Activated gamma-delta T cell treated with Interleukin-2 at 50 U/mL for 16 hours (primary cell): ENCODE measurements at places on chromosomes 6 and 20.

DNA sequence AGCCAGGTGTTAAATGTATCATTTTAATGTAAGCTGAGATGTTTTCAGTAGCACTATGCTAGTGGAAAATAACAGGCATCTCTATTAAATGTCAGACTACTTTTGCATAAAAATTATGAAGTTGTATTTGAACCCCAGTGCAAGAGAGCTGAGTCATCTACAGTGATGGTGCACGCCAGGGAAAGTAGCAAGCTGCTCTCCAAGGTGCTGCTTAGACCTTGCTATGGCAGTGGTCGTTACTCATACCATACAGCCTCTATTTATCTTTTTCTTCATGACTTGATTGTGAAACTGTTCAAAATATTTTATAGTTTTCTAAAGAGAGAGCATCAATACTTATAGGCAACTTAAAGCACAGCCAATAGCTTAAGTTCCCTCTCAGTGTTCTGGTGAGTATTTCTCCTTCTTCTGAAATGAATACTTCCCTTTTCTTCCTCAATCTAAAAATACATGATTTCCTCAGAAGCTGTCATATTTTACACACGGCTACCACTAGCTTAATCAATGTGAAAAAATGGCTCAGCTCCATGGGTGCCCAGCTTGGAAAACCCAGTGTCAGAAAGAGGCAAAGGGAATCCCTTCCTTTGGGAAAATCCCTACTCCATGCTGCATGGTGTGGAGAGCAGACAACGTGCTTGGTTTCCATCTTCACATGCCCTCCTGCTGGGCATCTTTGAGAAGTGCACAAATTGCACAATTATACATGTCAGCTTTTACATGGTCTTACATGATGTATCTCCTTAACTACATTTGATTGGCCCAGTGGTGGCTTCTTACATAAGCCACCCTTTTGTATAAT, 105.6 kb downstream of the ELOVL4 start:
- no peak for DNase-seq

GRCh38 chr6:89661559-89661958, 23.0 kb upstream of the LYRM2 start:
- no peak for DNase-seq

DNA sequence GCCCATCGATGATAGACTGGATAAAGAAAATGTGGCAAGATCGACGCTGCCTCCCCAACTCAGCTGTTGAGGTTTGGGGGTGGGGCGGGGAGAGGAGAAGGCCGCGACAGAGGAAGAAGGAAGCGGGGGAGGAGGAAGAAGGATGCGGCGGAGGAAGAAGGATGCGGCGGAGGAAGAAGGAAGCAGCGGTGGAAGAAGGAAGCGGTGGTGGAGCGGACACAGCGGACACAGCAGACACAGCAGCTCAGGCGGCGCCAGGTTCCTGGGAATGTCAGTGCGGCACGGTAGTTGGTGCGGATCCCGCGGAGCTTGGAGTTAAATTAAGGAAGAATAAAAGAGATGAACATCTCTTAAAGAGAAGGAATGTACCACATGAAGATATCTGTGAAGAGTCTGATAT, 163.9 kb upstream of the NT5E start:
- DNase-seq: no peak

GRCh38 chr6:158439255-158439654, 120.6 kb upstream of the TMEM181 start:
- DNase-seq: no peak

DNA sequence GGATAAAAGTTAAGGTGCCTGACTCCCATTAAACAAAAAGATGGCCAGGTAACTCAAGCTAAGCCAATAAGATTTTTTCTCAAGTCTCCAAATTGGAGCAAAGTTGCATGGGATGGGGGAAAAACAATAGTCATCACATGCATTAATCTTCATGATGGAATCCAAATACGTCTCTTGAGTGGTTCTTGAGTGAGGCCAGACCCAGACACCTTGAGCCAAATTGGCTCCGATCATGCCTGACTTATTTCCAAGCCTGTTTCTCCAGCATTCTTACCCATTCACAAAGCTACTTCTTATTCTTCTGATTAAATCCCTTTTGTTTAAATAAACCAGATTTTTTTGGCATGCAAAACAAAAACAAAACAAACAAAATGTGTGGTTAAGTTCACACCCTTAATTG, 420.3 kb upstream of the NRSN1 start:
- no peak for DNase-seq

DNA sequence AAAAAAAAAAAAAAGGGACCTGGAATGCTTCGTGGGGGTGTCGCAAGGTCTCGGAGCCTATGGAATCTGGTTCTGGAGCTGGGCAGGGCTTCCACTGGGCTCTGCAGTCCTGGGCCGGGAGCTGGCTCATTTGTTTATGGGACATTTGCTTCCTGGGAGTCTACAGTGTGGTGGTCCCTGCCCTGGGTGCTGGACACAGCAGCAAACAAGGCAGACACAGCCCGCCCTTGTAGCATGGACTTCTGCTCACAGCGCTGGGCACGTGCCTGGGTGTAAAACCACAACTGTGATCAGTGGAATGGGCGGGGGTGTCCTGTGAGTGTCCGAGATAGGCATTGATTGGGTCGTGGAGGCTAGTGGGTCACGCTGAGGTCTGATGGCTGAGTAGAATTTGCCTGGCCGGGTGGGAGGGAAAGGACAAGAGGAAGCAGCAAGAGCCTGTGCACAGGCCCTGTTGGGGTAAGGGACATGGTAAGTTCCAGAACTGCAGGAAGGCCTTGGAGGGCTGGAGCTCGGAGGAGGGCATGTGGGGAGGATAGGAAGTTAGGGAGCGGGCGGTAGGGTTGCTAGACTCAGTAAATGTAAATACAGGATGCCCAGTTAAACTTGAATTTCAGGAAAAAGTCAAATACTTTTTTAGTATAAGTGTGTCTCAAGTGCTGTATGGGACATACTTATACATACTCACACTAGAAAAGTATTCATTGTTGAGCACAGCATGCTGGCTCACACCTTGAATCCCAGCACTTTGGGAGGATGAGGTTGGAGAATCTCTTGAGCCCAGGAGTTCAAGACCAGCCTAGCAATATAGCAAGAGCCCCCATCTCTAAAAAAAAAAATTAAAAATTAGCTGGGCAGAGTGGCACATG, 61.3 kb upstream of the PMEPA1 start:
- DNase-seq: no peak

DNA sequence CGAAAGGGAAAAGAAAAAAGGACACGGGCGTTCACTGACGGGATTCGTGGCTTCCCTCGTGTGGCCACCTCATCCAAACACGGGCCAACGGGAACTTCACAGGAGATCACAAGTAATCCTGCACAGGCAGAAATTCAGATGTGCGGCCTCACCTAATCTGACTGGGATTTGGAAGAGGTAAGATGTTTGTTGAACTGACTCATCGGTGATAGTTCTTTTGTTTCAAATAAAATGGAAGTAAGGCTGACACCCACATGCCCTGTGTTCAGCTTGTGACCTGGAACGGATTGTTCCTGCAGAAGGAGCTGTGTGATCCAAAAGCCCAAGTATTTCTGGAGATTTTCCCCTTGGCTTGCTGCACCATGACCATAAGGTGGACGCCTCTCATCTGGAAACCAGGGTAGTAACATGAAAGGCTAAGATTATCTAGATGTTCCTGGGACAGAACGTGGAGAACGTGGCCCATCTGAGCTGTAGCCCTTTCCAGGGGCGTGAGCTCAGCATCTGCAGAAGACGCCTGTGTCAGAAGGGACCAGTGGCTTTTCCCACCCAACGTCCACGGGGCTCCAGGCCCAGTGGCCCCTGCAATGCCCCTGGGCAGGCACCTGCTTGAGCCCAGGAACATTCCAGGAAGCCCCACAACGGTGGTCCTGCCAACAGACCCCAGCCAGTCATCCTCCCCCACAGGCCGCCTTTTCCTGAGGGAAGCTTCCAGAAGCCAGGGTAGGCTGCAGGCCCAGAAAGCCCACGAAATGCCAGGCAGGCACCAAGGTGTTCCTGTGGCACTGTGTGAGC, 39.7 kb downstream of the DLL1 start:
- no peak for DNase-seq

DNA sequence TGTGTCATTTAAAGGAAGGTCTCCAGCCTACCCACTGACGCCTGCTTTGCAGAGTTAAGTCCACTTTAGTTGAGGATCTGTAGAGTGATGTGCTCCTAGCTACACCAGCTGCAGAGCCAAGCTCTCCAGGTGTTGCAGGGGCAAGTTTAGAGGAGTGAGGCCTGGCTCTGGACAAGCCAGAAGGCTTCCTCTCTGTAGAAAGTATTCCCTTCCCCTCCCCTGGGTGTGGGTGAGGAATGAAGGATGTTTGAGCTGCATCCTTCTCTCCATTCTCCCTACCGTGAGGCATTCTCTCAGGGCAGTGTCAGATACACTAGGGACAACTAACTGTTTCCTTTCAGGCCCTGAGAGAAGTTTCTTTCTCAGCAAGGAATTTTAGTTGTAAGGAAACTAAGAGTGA, 66.5 kb downstream of the ELOVL5 start:
- DNase-seq: no peak

GRCh38 chr6:35396991-35397390, 54.6 kb downstream of the PPARD start:
- no peak for DNase-seq

GRCh38 chr20:8766868-8767390, 302.0 kb upstream of the PLCB4 start:
- DNase-seq: no peak

GRCh38 chr20:62792182-62792939, 3.9 kb upstream of the MRGBP start:
- no peak for DNase-seq

GRCh38 chr6:55675941-55676340, 96.9 kb upstream of the HMGCLL1 start:
- DNase-seq: no peak

DNA sequence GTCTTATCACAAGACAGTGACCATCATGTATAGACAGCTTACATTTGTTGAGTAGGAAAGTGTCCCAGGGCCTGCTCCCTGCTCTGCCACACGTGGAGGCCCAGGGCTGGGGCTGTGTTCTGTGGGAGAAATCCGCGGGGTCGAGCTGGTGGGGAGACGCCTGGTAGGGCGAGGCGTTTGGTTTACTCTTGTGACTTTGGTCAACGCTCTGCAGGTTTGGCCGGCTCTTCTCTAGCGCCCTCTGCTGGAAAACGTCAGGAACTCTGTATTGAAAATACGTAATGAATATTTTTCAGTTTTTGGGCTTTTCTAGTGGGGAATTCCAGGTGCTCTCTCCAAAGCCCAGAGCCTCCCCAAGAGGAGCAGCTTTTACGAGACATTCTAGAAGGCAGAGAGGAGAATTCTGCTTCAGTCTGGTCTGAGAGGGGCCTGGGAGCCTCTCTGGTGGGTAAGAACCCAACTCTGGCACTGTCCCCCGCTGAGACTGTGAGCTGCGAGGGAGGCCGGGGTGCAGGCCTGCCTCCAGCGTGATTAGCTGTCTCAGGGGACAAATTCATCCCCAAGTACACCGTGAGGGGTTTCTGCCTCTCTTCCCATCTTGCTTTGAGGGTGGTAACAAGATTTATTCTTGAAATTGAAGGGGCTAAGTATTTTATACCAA, 112.6 kb upstream of the RALGAPA2 start:
- peak; percentile 44 for DNase-seq

DNA sequence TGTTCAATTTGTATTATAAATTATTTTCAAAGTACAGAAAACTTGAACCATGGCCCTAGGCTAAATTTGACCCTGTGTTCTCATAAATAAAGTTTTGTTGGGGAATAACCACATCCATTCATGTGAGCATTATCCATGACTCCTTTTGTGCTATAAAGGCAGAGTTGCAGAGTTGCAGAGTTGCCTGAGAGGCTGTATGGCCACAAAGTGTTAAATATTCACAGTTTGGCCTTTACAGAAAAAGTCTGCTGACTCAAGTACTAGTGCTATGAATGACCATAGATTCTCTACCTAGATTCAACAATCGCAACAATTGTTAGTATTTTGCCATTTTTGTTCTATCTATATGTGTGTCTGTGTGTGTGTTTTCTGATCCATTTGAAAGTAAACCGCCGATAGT, 46.2 kb upstream of the BEND3 start:
- no peak for DNase-seq

GRCh38 chr6:154164397-154164796, 125.4 kb downstream of the OPRM1 start:
- no peak for DNase-seq

GRCh38 chr6:91304521-91304920, 717.6 kb upstream of the MAP3K7 start:
- no peak for DNase-seq

DNA sequence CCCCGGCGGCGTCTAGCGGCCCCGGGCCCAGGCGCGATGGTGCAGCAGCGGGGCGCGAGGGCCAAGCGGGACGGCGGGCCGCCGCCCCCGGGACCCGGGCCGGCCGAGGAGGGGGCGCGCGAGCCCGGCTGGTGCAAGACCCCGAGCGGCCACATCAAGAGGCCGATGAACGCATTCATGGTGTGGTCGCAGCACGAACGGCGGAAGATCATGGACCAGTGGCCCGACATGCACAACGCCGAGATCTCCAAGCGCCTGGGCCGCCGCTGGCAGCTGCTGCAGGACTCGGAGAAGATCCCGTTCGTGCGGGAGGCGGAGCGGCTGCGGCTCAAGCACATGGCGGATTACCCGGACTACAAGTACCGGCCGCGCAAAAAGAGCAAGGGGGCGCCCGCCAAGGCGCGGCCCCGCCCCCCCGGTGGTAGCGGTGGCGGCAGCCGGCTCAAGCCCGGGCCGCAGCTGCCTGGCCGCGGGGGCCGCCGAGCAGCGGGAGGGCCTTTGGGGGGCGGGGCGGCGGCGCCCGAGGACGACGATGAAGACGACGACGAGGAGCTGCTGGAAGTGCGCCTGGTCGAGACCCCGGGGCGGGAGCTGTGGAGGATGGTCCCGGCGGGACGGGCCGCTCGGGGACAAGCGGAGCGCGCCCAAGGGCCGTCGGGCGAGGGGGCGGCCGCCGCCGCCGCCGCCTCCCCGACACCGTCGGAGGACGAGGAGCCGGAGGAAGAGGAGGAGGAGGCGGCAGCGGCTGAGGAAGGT, 715 bp downstream of the SOX12 start:
- peak; percentile 43 for DNase-seq

- no peak for DNase-seq
Observed at GRCh38 chr6:153725456-153725855, 313.6 kb upstream of the OPRM1 start.

DNA sequence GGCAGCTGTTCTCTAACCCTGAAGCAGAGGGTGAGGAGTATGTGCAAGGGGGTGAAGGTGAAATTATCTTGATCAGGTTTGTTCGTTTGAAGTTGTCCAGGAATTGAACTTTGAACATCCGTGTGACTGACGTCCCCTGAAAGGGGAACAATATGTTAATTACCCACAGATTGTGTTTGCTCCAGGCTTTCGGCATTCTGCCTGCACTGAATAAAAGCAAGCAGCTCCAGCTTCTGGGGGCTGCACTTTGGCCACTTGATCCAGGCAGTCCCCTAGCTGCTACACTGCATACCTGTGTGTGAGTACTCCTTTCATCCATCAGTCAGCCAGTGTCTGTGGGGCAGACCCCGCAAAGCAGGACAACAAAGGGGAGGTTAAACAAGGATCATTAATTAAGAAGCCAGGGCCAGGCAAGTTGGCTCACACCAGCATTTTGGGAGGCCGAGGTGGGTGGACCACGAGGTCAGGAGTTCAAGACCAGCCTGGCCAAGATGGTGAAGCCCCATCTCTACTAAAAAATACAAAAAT, 104.8 kb upstream of the BTN3A2 start:
- DNase-seq: no peak

GRCh38 chr6:159082039-159082815, 37.4 kb upstream of the TAGAP start:
- no peak for DNase-seq
